ENCODE measurements at places on chromosomes 2 and 18.

DNA sequence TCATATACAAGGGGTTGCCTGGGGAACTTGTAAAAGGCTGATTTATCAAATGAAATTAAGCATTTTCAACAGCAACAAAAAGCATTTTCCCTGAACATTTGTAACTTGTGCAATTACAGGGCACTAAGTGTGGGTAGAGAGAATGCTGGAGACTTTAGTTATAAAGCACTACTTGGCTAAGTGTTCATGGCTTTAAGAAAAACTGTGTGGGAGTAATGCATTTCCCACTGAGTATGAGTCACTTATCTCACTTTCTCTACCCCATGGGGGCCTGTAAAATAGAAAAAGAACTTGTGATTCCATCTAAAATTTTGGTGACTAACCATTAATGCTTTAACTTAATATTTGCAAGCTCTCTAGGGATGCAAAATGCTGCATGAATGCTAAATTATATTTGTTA lies 193.4 kb downstream of the CCDC102B start:
- DNase-seq = no peak

- no peak for DNase-seq
Observed at GRCh38 chr2:99863903-99864270, 278.5 kb downstream of the AFF3 start.

DNA sequence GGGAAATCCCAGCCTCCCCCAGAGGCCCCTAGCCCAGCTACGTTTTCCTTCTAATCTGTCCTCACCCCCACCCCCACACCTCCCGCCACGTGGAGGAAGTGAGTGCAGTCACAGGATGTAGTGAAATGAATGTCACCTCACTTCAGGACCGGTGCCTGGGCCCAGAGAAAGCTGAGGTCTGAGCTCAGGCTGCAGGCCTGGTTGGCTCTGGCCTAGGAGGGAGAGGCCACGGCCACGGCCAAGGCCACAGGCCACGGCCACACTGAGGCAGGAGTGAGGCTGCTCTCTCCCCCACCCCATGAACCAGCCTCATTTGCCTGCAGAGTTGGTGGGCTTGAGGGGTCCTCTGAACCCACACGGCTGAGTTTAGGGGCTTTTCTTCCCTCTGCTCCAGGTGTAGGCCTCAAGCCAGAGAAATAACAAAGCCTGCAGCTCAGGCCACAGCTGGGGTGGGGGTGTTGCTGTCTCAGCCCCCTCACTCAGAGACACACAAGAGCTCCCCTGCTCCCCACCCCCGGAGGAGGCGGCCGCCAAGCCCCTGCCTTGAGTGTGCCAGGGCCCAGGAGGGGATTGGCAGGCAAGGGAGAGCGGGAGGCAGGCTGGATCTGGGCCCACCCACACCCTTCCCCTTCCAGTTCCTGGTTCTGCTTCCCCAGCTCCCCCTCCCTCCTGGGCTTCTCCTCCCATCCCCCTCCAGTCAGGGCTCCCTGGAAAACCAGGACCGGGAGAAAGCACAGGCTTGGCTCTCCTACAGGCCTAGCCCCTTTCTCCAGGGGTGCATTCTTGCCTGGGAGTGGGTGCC lies 27.0 kb downstream of the DNMT3A start:
- peak; percentile 64 for DNase-seq

- DNase-seq = no peak
Observed at GRCh38 chr2:223460209-223460608, 142.0 kb downstream of the SCG2 start.

DNA sequence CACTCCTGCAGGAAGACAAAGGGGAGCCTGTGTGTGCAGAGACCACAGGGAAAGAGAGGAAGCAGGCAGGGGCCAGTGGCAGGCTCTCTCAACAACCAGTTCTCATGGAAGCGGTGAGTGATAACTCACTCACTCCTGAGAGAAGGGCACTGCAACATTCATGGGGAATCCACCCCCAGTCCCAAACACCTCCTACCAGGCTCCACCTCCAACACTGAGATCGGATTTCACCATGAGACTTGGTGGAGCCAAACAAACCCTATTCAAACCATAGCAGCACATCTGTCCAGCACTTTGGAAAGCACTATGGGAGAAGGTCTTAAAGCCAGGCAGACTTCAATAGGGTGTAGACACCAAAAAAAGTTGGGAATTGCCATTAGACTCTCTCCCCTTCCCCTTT lies 345.7 kb upstream of the SPRED2 start:
- no peak for DNase-seq

DNA sequence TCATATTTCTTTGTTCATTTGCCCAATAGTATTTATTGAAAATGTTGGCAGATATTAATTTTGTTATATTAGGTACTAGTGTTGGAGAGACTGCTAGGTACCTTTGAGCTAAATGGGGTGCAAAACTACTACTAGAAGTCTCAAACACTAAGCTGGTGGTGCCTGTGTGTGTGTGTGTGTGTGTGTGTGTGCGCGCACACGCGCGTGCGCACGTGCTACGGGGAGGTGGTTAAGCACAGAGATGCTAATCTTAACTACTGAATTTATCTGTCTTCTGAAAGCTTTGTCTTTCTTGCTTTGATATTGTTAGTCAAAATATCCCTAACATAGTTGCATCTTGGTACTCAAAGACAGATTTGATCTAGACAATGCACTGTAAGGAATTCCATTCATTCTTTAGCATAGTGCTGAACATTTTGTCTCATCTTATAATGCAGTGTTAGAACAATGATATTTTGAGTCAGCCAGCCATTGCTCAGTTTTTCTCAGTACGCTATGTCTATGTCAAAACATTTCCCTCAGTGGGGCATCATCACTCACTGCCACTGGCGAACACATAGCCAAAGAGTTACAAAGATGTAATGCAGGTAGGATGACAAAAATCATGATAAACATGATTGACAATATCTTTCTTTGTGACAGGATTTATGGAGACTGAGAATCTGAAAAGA lies 396.0 kb upstream of the RGPD4 start:
- DNase-seq = no peak

DNA sequence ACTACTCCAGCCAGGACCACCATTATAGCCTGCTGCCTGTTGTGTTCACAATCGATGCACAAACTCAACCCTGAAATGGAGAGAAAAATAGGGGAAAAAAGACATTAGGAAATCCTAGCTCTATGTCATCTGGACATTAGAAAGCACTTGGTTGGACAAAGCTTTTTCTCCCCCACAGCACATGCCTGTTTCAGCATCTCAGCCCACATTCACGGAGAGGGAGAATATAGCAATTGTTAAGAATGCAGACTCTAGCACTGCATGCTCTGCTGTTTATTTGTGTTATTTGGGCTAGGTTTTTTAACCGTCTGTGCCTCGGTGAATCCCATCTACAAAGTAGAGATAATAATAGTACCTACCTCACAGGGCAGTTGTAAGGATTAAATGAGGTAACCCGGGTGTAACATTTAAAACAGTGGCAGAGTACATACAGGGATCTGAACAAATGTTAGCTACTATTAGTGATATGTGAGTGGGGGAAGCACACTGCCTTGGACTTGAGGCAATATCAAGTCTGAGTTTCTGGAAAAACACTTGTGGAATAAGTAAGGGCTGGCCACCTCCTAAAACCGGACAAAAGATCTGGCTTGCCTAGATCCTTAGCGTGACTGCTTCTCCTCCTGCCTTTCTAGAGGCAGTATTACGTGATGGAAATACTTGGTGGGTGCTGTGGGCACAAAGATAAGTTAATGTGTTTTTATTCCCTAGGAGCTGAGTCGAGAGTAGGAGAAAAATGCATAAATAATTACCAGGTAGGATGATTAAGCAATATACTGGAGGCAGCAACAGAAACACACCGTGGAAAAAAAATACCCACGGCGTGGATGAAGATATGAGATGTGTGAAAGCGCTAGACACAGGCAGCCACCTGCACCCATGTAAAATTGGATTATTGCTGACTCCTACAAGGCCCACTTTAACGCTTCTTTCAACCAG lies 1.0 kb upstream of the PPP1CB start:
- DNase-seq = no peak

GRCh38 chr2:196660244-196660643 lies 20.7 kb downstream of the CCDC150 start:
- no peak for DNase-seq

- no peak for DNase-seq
Observed at GRCh38 chr2:53755121-53755520, 12.5 kb upstream of the CHAC2 start.

Measured in anterior cingulate cortex (tissue), 58 donors.